ENCODE measurements at places on chromosomes 1 and 21.

DNA sequence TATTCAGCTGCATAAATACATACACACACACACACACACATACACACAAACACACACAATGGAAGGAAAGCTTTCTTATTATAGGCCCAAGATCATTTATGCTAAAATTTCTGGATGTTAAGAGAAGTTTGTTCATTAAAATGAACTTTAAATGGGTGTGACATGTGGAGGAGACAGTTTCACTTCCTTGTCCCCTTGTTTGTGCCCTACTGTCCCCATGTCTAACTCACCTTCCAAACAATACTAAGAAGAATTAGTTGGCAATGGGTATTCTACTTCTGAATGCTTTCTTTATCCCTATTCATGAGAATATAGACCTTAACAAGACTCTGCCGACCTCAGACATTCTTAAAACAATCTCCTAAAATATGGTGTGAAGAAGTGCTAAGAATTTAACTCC, 63.5 kb upstream of the NRIP1 start:
- no peak for DNase-seq

- no peak for DNase-seq
Observed at GRCh38 chr1:67429011-67429527, 1.1 kb downstream of the SERBP1 start.

DNA sequence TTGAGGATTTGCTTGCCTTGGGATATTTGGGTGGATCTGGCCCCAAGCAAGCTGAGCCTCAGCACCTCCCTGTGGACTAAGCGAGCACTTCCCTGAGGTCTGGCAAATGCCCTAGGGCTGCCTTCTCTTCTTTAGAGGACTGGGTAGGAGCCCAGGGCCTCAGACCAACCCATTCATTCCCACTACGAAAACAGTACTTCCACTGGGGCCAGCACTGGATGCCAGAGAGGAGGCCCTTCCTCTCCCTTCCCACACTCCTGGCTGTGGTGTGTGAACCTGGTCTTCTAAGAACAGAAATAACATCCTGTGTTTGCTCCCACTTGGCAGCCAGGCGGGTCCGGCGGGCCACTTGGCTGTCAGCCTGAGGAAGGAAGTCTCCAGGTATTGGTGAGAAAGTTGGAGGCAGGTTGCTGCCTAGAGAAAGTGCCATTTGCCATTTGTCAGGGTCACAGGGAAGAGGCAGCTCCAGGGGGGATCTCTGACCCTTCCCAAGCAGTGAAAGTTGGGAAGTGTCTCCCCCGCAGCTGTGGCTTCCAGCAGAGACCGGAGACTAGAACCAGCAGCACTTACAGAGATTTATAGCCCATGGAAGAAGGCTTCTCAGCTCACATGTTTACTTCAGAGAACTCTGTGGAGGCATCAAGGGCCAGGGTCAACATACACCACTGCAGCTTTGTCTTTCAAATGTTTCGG, 323.5 kb downstream of the SIPA1L2 start:
- no peak for DNase-seq

- no peak for DNase-seq
Observed at GRCh38 chr21:41832596-41833496, 46.3 kb downstream of the PRDM15 start.

DNA sequence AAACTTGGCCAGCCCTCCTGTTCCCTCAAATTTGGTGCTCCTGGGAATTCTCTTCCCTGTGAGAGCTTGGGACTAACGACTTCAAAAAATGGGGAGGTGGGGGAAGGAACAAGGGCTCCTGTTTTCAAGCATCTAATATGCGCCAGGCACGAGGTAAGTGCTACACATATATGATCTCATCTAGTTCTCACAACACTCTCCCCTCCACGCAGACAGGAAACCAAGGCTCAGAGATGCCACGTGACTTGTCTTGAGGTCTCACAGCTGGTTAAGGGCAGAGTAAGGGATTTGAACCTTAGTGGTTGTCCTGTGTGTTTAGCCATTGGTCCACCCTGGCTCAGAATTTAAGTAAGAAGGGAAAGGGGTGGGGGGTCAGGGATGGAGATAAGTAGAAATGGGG, 125.9 kb downstream of the DMRTB1 start:
- DNase-seq, result no peak

DNA sequence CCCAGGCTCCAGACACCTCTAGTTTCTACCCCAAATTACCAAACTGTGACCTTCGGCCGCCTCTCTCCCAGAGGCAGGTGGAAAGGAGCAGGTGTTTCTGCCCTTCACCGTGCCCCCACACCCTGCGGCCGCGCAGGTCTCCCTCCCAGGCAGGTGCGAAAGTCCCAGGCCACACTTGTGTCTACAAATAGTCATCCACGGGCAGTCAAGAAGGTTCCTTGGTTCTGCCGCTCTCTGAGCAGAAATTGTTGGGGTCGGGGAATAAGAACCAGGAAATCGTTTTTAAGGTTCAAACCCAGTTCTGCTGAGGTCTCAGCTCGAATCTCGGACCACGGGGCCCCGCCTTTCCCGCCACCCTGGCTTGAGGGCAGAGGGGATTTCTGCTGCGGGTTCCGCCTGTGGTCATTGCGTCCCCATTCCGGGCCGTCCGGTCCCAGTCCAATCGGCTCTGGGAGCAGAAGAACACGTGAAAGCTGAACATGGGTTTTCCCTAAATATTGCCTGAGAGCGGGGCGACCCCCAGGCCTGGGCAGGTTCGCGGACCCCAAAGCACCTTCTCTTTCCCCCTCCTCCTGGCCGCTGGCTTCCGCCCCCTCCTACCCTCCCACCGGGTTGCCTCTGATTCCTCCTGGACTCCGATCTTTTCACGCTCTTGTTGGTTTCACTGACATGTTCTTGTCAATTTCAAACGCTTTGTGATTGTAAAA, 1.2 kb upstream of the ATF3 start:
- no peak for DNase-seq

DNA sequence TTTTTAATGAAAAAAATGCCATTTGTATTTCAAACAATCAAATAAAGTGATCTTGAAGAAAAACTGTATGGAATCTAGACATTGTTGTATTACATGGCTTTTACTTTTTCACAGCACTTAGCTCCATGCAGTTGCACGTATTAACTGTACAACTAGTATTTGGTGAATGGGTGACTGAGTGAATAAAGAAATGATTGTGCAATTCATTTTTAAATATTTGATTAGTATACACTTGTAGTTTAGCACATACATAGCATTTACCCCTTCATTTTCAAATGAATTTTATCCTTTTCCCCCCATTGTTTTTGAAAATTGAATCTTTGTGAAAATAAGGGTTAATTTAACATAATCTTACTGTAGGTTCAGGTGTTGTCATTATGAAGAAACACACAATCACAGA, 54.5 kb upstream of the GPR25 start:
- no peak for DNase-seq

DNA sequence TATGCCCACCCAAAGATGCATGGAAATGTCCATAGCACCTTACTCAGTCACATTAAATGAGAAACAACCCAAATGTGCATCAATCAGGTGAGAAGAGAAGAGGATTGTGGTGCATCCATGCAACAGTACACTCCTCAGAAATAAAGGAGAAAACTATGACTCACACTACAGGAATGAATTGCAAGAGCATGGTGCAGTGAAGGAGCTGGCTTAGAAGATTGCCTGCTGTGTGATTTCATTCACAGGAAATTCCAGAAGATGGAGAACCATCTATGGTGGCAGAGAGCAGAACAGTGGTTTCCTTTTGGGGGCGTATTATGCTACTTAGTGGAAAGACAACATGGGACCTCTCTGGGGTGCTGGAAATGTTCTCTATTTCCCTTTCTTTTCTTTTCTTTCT, 278.6 kb upstream of the AJAP1 start:
- peak; percentile 32 for DNase-seq

GRCh38 chr21:28590676-28591075, 402.0 kb downstream of the LTN1 start:
- DNase-seq, result no peak

GRCh38 chr1:111236806-111237205, 9.3 kb downstream of the CHI3L2 start:
- no peak for DNase-seq

DNA sequence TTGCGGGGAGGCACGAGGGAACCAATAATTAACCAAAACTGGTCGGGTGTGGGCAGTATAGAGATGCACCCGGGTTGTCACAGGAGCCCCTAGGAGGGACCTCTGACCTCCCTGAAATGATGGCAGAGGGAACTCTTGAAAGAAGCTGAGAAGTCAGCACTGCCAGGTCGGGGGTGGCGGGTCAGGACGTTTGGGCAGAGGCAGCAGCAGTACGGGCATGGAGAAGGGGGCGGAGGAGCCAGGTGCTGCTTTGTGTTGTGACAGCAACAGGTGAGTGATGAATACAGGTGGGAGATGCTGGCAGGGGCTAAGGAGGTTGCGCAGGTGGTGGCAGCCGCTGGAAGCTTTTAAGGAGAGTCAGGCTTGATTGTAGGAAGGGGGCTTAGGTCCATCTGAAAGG, 11.7 kb downstream of the TNFRSF1B start:
- DNase-seq, result no peak

GRCh38 chr1:20534659-20535417, 17.5 kb upstream of the FAM43B start:
- no peak for DNase-seq

DNA sequence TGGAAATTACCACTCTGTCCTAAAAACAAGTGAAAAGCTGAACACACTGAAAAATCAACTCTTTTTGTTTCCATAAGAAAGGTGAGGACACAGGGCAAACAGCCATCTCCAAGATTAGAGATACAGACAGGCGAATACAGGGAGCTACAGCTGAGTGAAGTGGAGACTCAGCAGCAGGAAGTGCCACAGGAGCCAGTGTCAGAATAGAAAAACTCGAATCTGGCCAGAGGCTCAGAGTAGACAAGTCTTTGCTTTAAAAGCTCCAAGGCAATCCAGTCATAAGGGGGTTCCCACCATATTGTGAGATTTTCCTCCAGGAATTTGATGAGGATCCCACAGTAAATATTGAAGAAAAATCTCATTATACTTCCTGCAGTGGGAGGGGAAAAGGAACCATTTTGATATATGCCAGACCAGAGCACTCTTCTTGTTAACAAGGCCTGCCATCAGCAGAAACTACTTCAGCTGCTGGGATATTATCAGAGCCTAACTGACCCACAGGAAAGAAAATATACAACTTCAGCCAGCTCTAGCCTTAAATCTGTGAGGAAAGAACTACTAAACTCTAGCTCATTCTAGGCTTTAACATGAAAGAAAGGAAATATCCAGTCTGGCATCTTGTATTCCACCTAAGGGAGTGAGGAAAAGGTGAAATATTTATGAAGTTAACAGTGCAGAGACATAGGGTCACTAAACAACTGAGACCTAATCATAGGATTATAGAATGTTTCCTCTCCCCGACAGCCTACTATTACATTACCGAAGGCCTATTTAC, 256.2 kb upstream of the OLFM3 start:
- no peak for DNase-seq

DNA sequence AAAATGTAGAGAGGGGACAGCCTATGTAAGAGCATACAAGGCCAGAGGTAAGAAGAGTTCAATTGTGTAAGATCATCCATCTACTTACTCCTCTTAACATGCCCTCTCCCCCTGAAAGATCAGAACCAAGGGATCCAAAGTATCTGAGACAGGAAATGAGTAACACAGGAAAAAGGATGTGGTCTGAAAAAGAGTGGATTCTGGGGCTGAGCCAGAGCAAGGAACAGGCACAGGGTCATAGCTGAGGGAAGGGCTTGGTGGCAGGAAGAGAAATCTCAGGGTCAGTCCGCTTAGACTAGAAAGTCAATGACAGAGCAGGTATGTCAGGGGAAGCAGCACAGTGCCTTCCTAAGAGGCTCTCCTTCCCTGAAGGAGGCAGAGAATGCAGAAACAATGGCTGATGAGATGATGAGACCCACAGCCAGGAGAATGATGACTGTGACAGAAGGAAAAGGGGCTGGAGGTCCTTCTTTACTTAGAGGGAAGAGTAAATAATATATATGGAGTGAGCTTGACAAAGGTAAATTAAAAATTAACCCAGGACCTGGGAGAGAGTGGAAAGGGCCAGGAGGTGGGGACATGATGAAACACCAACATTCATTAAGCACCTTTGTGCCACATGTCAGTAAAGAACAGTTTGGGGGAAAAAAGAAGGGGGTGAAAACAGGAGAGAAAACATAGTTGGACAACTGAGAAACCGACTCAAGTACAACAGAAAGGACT, 26.2 kb upstream of the A3GALT2 start:
- peak; percentile 81 for DNase-seq

GRCh38 chr21:38042246-38042645, 126.0 kb upstream of the KCNJ6 start:
- peak; percentile 31 for DNase-seq

- DNase-seq, result no peak
Observed at GRCh38 chr21:39016740-39017315, 166.4 kb downstream of the PSMG1 start.

- DNase-seq, result no peak
Observed at GRCh38 chr1:20404466-20404865, 81.5 kb downstream of the CAMK2N1 start.

DNA sequence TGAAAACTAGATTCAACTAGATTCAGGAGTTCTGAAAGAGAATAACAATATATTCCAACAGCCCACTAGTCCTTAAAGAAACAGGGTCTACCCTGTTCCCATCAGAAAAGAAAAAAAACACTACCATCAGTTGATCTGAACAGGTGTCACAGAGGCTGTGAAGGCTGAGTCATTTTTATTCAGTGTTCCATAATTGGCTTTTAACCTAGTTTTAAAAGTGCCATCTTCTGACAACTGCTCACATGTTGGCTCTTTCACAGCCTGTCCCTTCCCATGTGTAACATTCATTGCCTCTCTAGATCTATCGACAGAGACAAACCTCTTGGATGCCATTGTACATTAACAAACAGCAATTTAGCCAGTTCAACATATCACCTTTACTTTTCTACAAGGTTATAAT, 243.7 kb downstream of the TBX15 start:
- no peak for DNase-seq

GRCh38 chr1:86747304-86747703, 42.9 kb downstream of the SH3GLB1 start:
- DNase-seq, result no peak

GRCh38 chr21:37006486-37007291, at the start of gene RIPPLY3:
Gene RIPPLY3 (plus strand): TSS chr21:37006702. CDS start chr21:37006773, 71 bp downstream.
- DNase-seq, result peak; percentile 29

DNA sequence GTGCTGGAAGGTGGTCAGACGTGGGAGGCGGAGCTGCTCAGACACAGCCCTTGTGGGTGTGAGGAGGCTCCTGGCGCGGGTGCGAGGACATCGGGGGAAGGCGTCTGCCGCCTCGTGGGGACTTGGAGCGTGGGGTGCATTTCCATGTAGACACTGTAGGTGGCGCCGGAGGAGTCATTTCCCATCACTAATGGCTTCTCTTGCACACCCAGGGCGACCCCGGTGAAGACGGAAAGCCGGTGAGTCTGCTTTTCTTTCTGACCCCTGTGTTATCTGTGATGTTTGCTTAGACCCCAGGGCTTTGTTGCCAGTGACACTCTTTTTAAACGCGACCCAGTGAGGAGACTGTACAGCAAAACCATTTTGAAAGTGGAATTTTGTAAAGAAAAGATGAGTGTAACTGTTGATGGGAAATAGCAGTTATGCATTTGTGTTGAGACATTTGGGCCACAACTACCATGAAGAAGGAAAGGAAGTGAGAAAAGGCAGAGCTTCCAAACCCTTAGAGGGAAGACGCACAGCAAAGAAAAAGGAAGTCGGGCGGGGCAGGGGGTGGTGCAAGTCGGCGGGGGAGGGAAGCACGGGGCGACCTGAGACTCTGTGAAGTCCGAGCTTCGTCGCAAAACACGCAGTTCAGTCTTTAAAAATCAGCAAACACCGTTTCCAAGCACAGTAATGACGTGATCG, 64.0 kb downstream of the SLC19A1 start:
- DNase-seq, result peak; percentile 46

GRCh38 chr1:79638382-79638781, 631.9 kb upstream of the ADGRL4 start:
- DNase-seq, result no peak
